Stimulated activated CD4-positive, alpha-beta T cell treated with anti-CD3 and anti-CD28 coated beads, Interleukin-4, amount 100 ng/mL, for 48 hours (primary cell): ENCODE measurements at places on chromosomes 1 and 21.
A peak's percentile ranks its signal among the peaks of the same experiment; 100 is the strongest.

DNA sequence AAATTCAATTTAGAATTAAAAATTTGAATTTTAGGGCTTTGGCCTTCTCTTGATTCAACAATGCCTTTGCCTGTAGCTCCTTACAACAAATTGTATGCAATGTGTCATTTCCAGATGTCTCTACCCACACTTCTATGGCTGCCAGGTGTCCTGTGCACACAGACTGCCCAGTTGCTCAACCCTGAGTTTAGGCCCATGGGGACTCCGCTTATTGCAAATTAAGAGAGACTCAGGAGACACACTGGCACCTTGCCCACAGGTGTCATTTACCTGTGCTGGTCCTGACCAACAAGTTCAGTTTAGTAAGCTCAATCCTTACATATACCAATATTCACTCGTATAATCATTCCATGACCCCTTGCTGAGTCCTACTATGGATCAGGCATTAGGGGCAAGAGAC is 236.1 kb downstream of the OMA1 start:
- no peak for DNase-seq

DNA sequence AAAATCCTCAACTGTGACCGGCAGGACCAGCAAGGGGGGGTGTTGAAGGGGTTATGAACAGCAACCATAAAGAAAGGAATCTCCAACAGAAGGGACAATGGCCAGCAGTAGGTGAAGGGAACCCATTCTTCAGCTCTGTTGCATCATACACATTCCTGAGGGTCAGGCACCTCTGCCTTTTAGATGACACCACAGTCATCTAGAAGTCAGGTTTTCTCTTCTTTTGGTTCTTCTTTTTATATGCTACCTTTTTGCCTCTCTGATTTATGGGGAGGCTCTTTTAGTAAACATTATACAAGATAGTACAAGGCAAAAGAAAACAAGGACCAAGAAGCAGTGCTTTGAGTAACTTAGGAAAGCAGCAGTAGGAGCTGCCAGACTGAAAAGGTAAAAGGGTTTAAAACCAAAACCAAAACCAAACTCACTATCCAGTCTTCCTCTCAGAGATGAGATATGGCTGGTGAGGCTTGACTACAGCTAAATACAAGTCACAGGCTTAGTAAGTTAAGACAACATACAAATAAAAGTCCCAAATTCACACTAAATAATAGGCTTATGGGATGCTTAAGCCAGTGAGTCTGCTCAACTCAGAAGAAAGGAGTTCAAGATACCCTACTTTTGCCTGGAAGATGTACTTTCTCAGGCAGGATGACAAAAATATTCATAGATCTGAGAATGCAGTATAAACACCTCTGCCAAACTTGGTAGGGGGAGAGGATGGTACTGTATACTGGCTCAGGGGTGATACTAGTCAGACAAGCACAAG is 4.1 kb downstream of the TEX38 start:
- DNase-seq: no peak

DNA sequence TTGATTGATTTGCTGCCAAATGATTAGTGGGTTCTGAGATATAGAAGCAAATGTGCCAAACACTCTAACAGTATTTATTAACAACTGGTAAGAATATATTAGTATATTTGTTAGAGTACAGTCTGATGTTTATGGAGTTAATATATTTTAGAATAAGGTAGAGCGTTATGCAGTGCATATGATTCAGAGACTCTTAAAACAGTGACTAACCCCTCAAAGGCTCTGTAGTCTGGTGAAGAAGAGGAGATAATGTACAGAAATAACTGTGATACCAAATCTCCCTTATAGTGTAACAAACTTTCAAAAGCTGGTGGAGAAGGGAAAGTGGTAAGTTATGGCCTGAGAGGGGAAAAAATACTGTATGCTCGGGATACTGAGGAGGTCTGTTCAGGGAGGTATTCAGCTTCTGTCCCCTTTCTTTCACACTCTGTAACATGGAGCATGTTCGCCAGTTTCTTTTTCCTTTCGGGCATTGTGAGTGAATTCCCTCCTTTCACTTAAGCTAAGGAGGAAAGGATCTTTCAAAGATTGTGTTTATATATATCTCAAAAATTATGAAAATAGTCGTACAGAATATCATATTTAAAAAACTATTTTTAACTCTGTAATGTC is 121.2 kb downstream of the ADGRL2 start:
- DNase-seq: no peak

DNA sequence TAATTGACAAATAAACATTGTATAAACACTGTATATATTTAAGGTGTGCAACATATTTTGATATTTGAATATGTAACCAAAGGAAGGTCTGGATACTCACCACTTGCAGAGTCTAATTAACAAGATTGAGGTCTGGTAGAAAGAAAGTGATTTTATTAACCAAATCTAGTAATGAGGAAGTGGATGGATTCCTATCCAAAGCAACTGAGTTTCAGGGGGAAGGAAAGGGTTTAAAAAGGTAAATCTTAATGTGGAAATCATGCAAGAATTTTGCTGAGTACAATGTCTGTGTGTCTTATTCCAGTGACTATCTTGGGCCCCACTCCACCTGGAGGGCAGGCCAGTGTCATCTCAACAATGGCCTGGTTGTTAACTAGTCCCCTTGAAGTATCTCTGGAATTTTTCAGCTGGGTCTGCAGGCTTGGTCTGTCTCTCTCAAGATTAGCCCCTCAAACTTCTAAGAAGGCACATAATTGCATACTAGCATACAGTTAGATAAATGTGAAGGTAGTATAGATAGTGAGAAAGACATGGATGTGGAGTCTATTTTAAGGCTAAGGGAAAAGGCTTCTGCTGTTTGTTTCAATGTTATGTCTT is 262.7 kb upstream of the RGS18 start:
- no peak for DNase-seq

DNA sequence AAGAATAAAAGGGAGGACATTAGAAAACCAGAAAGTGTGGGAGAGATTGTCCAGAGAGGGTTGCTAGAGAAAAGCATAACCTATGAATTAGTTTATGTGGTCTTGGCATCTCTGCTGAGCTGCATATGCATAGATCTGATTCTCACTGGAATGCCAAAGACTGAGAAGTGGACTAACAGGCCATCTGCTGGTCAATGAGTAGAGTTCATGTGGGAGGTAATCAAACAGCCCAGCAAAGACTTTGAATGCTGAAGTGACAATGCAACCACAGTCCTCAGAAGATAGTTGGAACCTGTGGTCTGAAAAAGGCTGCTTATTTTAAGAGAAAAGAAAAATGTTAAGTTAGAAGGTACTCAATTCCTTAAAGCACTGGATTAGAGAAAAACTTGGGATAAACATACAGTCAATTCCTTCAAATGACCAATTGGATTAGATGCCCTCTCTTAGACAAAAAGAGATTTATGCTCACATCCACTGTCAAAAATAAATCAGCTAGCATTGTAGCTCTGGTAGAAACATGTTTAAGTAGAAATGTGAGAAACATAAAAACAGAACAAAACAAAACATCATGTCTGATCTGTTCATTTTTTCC is 382.8 kb downstream of the AMY1C start:
- no peak for DNase-seq

- peak; percentile 23 for DNase-seq
These were observed 200.4 kb downstream of the NRIP1 start for GRCh38 chr21:14864211-14865021.

DNA sequence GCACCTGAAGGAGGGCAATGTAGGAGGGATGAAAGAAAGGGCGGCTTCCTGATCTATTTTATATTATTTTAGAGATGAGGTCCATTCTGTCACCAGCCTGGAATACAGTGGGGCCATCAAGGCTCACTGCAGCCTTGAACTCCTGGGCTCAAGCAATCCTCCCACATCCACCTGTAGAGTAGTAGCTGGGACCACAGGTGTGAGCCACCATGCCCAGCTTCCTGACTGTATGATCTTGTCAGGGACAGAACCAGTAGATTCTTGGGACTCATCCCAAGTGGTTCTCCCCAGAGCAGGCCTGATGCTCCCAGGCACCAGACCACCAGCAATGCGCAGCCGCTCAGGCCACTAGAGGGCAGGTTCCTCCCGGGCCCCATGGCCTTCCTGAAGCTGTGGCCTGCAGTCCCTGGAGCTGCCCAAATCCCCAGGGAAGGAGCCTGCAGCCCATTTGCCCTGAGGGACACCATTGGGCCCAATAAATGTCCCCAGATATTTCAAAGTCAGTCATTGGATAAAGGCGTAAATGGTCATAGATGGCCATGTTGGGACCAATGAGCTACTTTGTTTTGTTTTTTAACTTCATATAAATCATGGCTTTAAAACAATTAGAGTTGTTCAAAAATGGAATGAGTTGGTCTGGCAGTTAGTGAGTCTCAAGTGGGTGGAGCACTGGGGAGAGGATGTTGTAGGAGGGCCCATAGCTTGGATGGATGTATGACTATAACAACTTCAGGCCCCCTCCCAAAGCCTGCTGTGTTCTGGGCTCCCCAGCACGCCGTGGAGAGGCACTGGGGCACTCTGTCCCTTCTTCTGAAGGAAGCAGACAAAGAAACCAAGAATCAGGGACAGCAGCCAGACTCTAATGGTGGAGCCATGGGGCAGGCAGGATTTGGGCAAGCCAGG is 44.7 kb upstream of the GOLT1A start:
- peak; percentile 12 for DNase-seq

- DNase-seq: no peak
These were observed 55.0 kb downstream of the NFASC start for GRCh38 chr1:204925701-204926100.

DNA sequence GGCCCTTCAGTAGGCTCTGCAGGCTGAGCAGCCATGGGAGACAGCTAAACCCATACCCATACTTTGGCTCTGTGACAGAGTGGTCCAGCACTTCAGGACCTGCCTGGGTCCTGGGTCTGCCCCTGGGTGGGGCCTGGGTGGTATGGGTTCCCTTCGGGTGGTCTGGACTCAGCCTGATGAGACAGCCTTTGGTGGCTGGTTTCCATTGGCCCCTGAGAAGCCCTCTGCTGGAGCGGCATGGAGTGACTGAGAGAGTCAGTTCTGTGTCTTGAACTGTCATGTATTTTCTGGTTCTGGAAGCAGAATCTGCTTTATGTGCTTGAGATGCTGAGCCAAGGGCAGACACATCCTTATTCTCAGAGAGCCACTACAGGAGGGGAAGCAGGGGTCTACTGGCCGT is 31.3 kb upstream of the KCNA2 start:
- no peak for DNase-seq

GRCh38 chr1:240086726-240087125 is 5.0 kb upstream of the FMN2 start:
- no peak for DNase-seq

DNA sequence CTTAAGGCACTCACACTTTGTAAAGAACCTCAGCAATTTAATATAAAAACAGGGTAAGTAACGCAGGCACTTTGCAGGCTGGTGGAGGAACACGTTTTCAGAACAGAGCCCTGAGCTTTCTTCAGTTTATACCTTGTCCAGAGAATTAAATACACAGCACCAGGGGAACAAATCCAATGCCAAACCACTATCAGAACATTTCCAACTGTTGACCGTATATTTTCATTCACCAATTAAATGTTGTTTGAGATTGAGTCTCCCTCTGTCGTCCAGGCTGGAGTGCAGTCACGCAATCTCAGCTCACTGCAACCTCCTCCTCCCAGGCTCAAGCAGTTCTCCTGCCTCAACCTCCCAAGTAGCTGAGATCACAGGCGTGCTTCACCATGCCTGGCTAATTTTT is 29.7 kb downstream of the CLSTN1 start:
- no peak for DNase-seq

DNA sequence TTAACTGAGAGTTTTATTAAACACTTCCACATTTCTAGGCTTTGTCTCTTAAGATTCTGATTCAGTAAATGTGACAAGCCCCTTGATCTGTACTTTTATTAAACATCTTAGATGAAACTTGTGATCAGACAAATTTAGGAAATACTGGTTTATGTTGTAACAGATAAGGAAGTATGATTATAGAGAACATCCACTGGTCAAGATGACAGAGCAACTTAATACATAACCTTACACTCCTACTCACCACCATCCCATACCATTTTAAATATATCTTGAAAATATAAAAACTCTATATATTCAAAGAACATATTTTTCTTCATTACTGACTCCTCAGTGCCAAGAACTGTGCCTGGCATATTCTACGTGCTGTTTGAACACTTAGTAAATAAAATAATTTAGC is 217.5 kb downstream of the LRRC40 start:
- no peak for DNase-seq

- no peak for DNase-seq
These were observed 121.1 kb upstream of the PKN2 start for GRCh38 chr1:88562991-88563390.

DNA sequence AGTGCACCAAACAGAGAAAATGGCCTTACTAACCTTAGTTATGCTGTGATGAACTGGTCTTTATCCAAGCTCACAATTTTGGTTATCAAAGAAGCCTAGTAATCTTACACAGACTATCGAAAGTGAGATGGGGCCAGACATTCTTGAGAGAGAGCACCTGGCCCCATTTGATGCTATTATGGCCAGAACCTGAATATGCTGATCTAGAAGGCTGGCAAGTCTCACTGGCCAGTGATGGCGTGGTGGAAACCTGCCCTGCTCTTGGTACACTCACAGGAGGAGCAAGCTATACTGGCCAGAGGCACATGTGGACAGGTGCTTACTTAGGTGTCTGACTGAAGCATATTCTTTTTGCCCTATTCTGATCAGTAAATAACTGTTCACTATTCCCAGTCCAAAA is 357.8 kb upstream of the ZRANB2 start:
- no peak for DNase-seq

DNA sequence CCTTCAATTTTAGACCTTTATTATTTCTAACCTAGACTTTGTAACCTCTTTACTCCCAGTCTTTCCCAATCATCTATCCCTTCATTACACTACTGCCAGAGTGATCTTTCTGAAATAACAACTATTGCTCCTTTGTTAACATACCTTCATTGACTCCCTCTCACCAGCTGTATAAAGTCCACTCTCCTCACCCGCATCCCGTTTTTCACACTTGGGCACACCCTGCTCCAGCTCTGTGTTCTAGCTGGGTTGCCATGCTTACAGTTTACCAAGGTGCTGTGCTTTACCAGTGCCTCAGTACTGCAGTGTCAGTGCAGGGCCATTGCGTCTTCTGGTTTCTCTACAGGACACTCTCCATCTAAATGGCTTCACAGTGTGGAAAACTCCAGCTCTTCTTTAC is 148.2 kb downstream of the NFIA start:
- no peak for DNase-seq

- DNase-seq: no peak
These were observed 9.3 kb upstream of the FCRL1 start for GRCh38 chr1:157829210-157829609.

GRCh38 chr1:223652436-223652941 is 13.0 kb downstream of the CAPN8 start:
- no peak for DNase-seq

- DNase-seq: no peak
These were observed 23.7 kb upstream of the NFIA start for GRCh38 chr1:61058483-61059245.
